ENCODE measurements at places on chromosomes 4 and X. TPM values are rescaled to one million over a fixed set of nuclear protein-coding genes. Genes with fewer than 3 reads are reported as not detected.
A peak's percentile ranks its signal among the peaks of the same experiment; 100 is the strongest.

DNA sequence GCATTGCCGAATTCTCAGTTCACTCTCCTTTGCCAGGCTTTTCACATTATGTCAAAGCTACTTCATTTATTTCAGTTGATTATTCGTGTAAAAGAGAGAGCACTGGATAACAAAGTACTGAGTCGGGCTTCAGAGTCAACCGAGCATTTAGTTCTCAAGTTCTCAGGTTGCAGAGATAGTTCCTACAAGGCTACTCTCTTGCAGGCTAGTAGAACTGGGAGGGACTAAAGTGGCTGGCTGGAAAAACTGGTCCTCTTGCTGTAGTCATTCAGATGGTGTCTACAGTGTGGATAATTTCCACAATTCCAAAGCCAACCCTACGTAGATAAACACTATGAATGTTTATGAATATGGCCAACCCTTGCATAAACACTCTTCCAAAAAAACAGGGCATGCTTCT, 4.6 kb upstream of the CCNG2 start:
- DNase-seq = no peak

Gene HS3ST1
- not detected for total RNA-seq

DNA sequence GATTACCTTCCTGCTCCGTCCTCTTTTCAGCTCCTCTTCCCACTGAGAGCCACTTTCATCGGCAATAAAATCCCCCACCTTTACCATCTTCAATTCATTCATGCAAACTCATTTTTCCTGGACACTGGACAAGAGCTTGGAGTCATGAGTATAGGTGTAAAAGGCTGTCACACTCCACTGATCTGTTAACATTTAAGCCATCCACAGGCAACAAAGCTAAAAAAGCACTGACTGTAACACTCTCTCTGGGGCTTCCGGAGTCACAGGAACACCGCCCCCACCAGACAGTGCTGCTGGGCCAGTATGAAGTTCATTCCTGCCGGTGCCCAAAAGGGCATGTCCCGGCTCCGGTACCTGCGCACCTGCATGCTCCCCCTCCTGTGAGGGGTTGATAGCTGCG, 38.5 kb downstream of the MAGEB5 start:
- DNase-seq = no peak

- DNase-seq = no peak
Observed at GRCh38 chrX:7580127-7580526, 262.8 kb upstream of the VCX start.

DNA sequence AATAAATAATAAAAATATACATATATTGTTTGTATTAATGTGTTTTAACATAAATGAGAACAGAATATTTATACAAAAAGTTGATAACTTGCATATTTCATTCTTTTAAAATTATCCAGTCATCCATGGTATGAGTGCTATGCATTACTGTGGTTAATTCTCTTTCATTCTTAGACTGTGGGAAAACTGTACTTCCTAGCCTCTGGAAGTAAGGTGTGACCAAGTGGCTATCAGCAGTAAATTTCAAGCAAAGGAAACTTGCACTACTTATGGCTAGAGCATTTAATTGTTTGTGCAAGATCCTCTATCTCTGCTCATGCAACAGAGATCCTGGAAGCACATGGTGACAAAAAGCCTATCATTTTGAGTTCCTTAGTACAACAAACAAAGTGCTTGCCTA, 1054.5 kb upstream of the PABPC4L start:
- DNase-seq = no peak

GRCh38 chr4:58119298-58119697, 1009.1 kb upstream of the IGFBP7 start:
- DNase-seq = no peak

Gene STK32B
- 0.06 TPM for total RNA-seq

DNA sequence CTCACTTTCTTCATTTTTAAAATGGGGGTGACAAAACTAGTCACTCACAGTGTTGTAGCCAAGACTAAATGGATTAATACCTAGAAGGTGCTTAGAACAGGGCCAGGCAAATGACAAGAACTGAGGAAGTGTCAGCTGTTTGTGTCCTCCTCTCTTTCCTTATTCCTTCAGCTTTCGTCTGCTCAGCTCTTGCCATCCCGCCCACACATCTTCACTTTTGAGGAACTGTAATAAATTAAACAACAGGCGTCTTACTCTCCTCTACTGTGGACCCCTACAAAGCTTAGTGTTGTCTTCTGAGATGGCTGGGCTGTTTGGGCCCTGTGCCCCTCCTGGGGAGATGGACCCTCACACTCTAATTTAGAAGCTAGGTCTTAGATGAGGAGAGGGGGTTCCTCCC, 2.7 kb downstream of the HPSE start:
- DNase-seq = no peak

Gene GPAT3
- 7.8 TPM for total RNA-seq

DNA sequence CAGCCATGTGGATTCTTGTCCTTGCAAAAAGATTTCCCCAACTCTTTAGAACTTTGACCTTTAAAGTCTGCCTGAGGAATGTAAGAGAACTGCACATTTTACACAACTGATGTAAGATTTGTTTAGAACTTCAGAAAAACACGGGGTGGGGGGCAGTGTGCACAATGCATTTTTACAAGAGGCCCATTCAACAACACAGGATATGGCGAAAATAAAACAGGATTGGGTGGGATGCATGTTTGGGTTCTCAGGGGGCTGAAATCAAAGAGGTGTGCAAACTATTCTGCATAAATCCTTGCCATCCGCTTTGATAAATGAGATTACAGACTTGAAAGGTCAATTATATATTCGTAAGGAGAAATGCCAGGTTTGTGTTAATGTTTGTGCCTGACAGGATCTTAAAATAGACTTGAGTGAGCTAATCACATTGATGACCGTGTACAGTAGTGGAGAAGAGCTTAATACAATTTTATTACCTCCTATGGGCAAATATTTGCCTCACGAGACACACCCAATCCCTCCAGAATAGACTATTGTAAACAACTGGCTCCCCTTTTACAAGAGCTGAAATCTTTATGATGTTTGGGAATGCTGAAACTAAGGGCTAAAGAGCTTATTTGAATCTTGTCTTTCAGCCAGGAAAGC, 184.1 kb upstream of the LEF1 start:
- no peak for DNase-seq

GRCh38 chr4:152643153-152644035, 36.4 kb downstream of the TMEM154 start:
- no peak for DNase-seq

GRCh38 chr4:106355193-106355592, 13.4 kb downstream of the GIMD1 start:
- DNase-seq = no peak

DNA sequence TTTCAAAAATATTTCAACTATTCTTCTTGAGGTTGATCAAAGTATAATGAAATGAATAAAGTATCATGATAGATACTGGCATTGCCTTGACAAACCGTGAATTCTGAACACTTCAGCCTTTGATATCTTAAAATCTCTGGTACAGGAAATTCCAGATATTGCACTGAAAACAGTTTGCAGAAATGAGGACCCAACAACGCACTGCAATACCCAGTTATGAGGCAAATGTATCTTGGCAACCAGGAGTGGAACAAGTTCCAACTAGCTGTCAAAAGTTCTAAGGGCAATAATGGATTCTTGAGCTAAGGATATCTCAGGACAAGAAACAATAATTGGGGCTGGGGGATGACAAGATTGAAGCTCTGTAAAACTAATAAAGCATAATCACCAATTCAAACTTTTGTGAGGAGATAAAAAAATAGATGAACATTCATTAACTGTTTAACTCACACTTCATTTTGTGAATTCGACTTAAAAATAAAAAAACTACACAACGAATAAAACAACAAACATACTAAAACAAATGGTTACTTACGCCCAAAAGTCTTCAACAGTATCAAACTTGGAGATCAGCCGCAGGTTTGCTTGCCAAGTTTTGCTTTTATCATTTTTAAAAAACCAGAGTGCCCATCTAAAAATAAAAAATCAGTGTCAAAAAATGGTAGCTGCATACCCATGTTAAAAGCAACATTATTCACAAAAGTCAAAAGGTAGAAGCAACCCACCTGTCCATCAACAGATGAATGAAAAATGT, 38.1 kb downstream of the EIF4E start:
- DNase-seq = no peak

Gene WDFY3
- total RNA-seq = 15.4 TPM

Gene MAML3
- total RNA-seq = not detected

Gene CT47B1
- total RNA-seq = not detected

DNA sequence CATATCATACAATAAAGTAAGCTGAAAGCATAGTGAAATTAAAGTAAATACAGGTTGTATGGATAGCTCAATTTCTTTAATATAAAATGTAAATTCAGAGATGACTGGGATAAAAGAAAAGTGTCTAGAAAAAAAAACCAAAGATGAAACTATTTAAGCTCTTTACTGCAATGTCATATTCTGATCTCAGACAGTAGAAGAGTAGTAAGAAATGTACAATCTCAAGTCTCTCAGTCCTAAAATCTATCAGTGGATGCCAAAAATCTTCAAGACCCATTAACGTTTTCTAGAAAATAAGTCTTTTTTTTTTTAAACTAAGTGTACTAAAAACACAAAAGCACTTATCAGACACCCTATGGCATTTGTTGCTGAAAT, 13.8 kb downstream of the MGARP start:
- DNase-seq = no peak

DNA sequence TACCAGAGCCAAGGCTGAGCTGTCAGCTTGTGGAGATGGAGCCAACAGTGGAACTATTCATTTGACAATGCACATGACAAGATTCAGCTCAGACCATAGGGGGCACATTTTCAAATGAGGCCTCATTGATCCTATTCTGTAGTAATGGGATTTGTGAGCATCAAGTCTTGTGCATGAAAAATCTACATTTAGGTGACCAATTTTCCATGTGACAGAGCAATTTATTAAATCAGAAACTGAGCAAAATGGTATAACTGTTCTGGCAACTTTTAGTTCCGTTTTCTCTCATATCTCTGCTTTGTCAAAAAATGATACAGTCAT, 108.5 kb upstream of the PCDH18 start:
- DNase-seq = no peak

- DNase-seq = peak; percentile 8
Observed at GRCh38 chrX:154383359-154384283, 4.5 kb downstream of the EMD start.

Gene RASGEF1B
- not detected for total RNA-seq

GRCh38 chrX:108022491-108023089, 22.3 kb upstream of the VSIG1 start:
- no peak for DNase-seq

Data from G401 (cell line).